ENCODE measurements at places on chromosomes 2 and 18.
A peak's percentile ranks its signal among the peaks of the same experiment; 100 is the strongest.

GRCh38 chr2:17540813-17541530 lies 476 bp downstream of the VSNL1 start:
- DNase-seq = no peak

DNA sequence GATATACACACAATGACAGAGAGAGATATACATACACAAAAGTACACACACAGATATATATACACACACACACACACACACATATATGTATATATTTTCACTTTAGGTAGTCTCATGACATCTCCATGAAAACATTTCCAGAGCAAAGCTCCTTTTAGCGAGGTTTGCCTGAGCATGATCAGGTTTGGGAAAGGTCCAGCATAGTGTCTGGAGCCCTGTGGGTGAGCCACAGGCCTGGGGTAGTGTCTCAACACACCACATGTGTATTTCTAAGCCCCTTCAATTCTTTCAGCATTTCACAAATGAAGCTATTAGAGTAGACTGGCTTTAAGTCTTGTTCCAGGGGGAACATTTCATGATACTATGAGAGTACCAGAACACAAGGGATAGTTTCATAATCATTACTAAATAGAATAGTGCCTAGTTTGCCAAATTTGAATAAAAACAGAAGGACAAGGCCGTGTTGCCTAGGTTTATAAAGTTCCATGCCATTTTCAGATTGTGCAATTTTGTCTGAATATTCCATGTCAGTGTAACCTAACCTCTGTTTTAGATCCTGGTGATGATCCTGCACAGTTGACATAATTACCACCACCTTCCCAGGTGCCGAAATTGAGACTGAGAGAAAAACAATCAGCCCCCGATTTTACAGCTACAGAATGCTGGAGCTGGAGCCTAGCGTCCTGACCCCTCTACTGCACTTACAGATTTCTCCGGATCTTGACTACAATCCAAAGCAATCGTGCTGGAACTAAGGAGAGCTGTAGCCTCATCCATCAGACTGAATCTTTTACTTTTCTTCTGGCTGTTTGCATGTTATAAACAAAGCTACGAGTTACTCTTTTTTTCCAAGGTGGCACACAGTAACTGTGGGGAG lies 332.7 kb downstream of the CYRIA start:
- DNase-seq = no peak

DNA sequence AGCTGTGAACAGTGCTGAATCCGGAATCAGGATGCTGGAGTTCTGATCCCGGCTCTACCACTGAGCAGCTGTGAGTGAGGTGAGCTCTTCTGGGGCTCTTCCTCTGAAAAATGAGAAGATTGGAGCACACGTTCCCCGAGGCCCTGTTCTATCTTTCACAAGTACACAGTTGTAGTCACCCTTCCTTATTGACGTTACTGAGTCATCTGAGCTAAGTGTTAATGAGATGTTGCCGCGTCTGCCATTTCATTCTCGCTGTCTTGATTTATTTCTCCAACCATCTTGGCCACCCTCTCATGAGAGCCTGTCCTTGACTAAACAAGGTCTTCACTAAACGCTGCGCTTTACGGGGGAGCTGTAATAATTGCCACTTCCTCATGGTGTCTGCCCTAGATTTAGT lies 31.9 kb upstream of the EFR3B start:
- DNase-seq = no peak

DNA sequence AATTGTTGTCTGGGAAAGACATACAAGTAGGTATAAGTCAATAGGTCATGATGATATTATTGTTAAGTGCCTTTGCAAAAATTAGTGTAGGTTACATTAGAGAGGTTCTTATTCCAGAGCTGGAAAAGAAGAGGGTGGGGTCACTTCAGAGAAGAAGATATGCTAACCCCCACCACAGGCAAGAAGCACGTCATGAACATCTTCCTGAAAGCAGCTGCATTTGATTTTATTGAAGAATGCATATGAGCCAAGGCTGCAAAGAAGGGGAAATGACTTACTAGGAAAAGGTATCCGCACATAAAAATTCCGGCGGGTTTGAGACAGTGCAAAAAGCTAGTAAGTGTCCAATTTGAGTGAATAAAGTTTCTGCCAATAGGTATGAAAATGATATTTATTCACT lies 195.3 kb upstream of the CDH2 start:
- DNase-seq = no peak

- DNase-seq = no peak
Measured at GRCh38 chr18:70181015-70181414, 24.5 kb downstream of the RTTN start.

- DNase-seq = no peak
Measured at GRCh38 chr2:69646714-69647113, 3.2 kb upstream of the AAK1 start.

- no peak for DNase-seq
Measured at GRCh38 chr2:215879977-215880940, 133.1 kb downstream of the MREG start.

- no peak for DNase-seq
Measured at GRCh38 chr18:72372076-72372475, 172.1 kb downstream of the CBLN2 start.

- no peak for DNase-seq
Measured at GRCh38 chr18:40851014-40851429, 1104.0 kb upstream of the PIK3C3 start.

- DNase-seq = no peak
Measured at GRCh38 chr2:189593115-189593514, 12.5 kb upstream of the SLC40A1 start.

DNA sequence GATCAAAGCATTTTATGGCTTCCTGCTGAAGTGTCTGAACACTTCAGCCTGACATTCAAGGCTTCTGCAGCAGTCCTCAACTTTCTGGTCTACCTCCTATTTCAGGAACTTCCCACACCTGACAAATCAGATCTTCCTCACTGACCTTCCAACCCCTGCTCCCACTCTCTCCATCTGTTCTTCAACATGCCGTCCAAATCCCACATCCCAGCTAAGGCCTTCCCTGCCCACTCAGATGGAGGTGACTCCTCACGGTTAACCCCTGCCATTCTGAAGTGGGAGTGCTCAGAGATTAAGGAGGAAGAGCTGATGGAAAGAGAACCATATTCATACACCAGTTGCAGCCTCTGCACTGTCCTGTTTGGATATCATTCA lies 104.8 kb downstream of the POLR1A start:
- peak; percentile 20 for DNase-seq

- no peak for DNase-seq
Measured at GRCh38 chr2:122749405-122749804, 994.0 kb downstream of the TSN start.

DNA sequence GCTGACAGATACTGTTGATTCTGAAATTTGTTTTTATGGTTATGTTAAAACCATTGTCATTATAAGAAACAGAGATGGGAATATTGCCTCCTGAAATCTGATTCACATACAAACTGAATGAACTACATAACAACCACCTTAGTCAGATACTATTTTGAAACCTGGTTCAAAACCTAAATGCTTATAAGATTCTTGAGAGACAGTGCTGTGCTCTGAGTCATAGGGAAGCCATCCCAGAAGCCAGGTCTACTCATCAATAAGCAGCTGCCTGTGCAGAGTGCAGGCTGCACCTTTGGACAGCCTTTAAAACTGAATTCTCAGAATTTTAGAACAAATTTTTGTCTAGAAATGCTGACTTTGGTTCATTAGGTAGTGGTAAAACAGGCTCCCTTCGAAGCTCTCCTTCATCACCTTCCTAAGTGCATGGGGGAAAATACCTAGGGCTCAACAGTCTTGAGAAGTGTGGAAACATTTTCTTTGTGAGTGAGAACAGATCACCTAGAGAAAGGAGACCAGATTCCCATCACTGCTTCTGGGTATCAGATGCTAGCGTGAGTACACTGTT lies at the start of gene SERPINB7:
Gene SERPINB7, plus strand, starts transcription at position 253 of the 565 bp plus-strand sequence. CDS start 6,955 bp downstream, outside the sequence.
- DNase-seq = no peak

- no peak for DNase-seq
Measured at GRCh38 chr2:235501673-235502031, 7.8 kb downstream of the AGAP1 start.

DNA sequence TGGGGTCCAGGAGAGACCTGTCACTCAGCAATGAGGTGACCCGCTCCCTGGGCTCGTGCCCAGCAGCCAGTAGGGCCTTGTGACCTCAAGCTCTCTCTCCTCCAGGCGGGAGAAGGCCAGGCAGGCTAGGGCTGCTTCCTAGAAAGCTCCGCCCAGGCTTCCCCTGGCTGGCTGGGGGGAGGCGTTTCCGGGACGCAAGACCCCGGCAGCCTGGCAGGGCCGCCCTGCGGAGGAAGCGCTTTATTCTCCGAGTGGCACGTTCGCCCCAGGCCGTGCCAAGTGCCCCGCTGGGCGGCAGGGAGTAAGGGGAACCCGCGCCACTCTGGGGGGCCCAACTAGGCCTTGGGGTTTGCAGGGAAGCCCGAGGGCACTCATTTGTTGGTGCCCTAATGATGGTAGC lies 21.2 kb upstream of the EPAS1 start:
- no peak for DNase-seq

GRCh38 chr2:60857056-60857455 lies 24.3 kb upstream of the REL start:
- DNase-seq = no peak

- DNase-seq = no peak
Measured at GRCh38 chr2:9738535-9739496, 104.5 kb upstream of the TAF1B start.

- no peak for DNase-seq
Measured at GRCh38 chr2:95030496-95030895, 5.0 kb downstream of the MAL start.

DNA sequence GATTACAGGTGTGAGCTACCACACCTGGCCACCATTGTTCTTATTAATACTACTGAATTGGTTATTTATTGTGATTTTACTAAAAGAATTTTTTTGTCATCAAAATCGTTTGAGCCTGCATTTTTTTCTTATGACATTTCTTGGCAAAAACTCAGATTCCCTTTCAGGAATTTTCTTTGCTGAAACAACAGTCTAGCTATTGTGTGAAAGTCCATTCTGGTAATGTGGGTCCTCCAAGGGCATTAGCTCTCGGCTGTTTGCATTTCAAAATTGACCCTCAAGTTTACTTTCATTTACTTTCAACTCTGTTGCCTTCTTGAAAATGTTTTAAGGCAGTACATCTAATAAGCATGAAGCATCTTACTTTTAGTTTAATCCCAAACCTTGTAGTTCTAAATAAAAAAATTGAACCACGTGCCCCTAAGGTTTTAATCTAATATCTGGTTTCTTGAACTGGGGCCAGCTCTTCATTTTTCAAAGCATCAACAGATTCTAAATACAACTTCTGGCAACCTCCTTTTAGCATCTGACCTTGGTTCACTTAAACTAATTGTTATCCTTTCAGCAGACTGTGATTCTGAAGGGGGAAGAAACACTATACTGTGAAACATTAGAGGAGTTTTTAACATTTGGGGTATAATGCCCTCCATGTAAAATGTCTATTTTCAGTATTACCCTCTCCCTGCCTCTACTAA lies 325.2 kb upstream of the RAB12 start:
- DNase-seq = no peak

- DNase-seq = no peak
Measured at GRCh38 chr2:5546181-5546580, 146.0 kb upstream of the SOX11 start.

GRCh38 chr2:216539791-216540241 lies 41.2 kb downstream of the RPL37A start:
- no peak for DNase-seq

DNA sequence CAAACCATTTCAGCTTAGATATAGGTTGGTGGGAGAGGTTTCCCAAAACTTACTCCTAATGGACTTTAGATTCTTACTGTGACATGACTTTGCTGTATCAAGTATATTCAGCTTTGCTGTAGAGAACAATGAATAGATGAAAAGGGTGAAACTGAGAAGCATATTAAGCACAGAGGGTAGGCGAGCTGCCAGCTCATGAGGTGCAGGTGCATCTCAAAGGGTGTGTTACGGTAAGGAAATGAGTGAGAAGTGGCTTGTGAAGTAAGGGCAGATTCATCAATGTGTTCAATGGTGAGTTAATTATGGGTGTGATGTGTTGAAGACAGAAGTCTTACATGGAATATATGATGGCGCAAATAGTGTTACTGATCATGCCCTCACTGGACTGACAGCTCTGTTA lies 49.3 kb downstream of the CD8B2 start:
- DNase-seq = no peak

DNA sequence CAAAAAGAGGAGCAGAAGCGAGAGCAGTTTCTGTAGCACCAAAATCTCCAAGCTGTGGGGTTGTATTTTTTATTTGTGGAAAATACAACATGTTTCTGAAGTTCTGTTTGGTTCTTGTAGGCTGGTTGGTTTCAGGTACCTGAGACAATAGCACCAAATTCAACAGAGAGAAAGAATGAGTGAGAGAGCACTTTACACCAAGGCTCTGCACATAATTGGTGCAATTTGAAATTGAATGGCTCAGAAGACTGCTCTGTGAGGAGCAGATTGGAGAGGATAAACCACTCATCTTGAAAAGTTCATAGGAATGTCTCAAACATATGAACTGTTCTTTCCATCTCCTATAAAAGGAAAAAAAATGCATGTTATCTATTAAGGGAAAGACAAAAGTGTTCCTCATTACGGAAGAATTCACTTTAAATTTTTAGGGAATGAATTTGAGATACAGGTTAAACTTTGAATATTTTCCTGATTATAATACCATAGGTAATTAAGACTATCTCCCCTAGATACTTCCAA lies 175.1 kb downstream of the ATAD2B start:
- no peak for DNase-seq

GRCh38 chr2:68336192-68336591 lies 16.4 kb upstream of the CNRIP1 start:
- no peak for DNase-seq

DNA sequence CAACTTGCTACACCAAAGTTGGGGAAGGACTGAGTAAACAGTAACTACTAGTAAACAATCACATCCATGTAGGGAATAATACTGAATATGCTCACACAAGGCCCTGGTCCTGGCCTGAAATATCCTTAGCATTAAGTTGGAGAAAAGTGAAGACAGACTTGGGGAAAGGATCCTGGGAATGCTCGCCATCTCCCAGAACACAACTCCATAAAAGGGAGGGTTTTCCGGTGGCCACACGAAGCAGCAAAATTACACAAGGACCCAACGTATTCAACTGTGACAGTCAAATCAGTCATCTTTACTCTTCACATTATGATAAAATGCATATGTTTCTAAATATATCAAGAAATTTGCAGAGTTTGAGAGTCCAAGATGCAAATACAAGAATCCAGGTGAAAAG lies 7.3 kb downstream of the NEMP2 start:
- no peak for DNase-seq

GRCh38 chr2:3200420-3200939 lies 177.1 kb downstream of the EIPR1 start:
- no peak for DNase-seq

DNA sequence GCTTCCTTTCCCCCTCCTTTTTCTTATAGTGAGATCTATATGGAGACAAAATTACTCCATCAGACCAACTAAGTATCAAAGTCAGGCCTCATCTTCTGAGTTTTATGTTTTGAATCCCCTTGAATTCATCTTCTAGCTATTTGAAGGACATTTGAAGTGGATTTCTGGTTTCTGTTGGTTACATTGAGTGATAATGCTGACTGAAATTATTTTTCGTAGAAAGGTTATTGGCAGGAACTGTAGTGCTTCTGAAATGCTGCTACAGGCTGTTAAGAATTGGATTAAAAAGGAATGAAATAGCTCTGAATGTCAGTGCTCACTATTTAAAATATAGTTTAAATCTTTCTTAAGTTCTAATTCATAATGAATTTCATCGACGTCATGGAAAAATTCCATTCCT lies 361.0 kb upstream of the TMEFF2 start:
- DNase-seq = no peak

GRCh38 chr18:35777039-35777438 lies 195.4 kb upstream of the RMP24 start:
- no peak for DNase-seq

All from activated CD4-positive, CD25-positive, alpha-beta regulatory T cell treated with anti-CD3 and anti-CD28 coated beads, Interleukin-2, amount 50 U/mL, for 72 hours (primary cell).